Stimulated activated CD8-positive, alpha-beta memory T cell treated with anti-CD3 and anti-CD28 coated beads, Interleukin-4, amount 100 ng/mL, for 4 hours (primary cell): ENCODE measurements at places on chromosomes 4 and X.

- DNase-seq: no peak
Measured at GRCh38 chr4:56704089-56704871, 23.2 kb upstream of the HOPX start.

GRCh38 chr4:139085141-139085540 is 69.6 kb downstream of the NOCT start:
- no peak for DNase-seq

DNA sequence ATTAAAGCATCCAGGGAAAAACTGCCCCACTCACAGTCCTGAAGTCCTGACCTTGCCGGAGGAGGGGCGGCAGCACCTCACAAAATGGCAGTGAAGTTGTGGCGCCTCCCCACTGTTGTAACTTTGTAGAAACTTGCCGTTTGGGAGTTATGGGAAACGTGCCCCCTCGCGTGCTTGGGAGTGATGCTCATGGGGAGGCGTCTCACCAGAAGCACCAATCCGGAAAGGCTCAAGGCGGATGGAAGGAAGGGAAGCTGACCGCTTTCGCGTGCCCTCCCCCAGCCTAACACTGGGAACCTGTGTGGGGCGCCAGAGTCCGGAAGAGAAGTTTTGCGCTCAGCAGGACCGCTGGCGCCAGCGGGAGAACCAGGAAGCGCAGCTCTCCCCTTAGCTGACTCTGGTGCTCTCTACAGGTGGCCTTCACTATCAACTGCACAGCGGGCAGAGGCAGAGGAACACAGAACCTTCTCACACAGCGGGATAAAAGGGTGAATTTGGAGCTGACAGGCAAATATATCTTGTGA is at the start of the genes CT45A10 and SAGE1:
Gene CT45A10 (minus strand): TSS at position 151 of the 524 bp plus-strand sequence. CDS start 8,100 bp downstream, outside the sequence.
Gene SAGE1 (plus strand): TSS at position 423 of the 524 bp plus-strand sequence. CDS start 2,527 bp downstream, outside the sequence.
- DNase-seq: no peak

DNA sequence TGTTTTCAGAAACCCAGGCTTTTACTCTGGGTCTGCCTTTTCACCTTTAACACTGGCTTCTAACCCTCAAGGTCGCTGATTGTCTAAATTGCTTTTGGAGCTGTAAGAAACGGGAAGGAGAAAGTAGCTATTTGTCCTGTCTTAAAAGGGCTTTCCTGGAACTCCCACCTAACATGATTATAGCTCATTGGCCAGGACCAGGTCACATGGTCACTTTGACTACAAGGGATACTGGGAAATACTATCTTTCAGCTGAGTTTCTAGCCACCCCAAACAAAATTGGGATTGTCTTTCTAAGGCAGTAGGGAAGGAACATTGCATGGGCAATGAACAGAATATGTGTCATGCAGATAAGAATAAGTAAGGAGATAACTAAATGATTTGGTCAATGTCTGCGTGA is 106.7 kb upstream of the ARHGAP24 start:
- no peak for DNase-seq

- no peak for DNase-seq
Measured at GRCh38 chrX:116490104-116490503, 27.3 kb upstream of the CT83 start.

GRCh38 chr4:20901851-20902250 is 201.6 kb downstream of the PACRGL start:
- no peak for DNase-seq

- DNase-seq: no peak
Measured at GRCh38 chr4:154719087-154719486, 24.7 kb upstream of the LRAT start.

GRCh38 chr4:3290889-3291321 is 1.9 kb upstream of the RGS12 start:
- DNase-seq: no peak

DNA sequence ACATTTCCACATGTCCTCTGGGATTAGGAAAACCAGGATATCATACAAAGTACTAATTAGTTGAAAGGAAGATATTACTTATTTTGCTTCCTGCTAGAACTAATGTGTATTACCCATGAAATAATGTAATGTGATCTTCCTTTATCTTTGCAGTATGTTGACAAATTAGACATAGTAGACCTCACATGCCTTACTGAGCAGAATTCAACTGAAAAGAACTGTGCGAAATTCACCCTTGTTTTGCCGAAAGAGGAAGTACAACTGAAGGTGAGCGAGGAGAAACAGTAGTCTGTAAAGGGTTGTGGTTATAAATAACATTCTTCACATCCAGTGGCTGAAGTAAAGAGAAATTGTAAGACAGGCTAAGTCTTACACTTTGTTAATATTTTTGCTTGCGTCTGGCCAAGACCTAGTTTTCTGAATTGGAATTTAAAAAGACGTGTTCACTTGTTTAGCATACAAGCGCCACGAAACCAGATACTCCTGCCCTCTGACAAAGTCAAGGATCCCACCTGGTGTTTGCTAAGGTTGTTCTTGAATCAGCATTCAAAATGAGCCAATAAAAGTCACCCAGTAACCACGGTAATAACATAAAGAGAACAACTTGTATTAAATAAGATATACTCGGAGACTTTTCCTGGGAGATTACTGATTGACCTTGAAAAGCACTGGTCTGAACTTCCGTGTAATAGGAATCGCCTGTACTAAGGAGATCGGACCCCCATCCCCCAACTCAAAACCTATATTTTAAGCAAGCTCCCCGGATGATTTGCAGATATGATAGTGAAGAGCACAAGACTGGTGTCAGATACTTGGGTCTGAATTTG is 16.9 kb downstream of the STAP1 start:
- no peak for DNase-seq

DNA sequence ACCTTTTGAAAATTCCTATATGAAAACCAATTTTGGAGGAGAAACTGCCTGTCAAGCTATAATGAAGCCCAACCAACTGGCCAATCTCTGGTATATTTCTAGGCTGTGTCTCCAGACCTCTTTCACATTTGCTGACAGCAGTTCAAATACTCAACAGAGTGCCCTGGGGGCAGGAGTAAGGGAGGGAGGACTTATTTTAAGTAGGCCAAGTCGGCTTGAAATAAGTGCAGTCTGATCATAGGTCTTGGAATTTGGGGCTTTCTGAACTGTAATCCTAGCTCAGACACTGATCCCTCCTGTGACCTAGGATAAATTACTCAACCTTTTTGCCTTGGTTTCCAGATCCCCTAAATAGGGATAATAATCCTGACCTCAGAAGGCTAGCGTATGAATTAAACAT is 59.4 kb upstream of the SLC7A11 start:
- no peak for DNase-seq

GRCh38 chr4:48340276-48340964 is 909 bp upstream of the SLAIN2 start:
- DNase-seq: no peak

DNA sequence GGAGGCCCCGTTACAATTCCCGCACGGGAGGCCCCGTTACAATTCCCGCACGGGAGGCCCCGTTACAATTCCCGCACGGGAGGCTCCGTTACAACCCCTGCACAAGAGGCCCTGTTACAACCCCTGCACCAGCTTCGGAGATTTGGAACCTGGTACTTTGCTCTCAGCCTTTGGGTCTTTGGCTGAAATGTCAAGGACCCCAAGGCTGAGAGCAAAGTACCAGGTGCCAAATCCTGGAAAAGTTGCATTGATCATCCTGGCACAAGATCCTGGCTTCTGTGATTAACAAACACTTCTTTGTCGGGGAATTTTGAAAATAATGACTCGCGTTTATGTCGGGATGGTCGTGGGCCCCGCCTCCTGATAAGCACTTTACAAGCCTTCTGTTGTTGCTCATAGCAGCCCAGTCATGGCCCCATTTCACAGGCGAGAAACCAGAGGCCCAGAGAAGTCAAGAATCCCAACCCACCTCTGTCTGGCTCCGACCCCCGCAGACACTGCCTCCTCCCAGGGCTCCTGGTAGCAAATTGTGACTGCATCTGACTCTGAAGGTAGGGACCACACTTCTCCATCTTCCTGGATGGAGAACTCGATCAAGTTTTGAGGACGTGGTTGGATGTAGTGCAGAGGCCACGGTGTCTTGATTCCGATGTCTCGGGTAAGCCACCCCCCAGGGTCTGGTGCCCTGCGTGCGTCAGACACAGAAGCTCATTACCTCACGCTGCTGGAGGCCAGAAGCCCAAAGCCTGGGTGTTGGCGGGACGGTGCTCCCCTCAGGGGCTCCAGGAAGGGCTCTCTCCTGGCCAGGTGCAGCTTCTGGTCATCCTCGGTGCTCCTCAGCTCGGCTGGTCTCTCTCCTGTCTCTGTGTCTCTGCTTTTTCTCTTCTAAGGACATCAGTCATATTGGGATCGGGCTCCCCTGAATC is 60.3 kb downstream of the ADRA2C start:
- DNase-seq: no peak

GRCh38 chr4:155548173-155548572 is 118.5 kb upstream of the GUCY1A1 start:
- no peak for DNase-seq
